Stimulated activated effector memory CD8-positive, alpha-beta T cell treated with anti-CD3 and anti-CD28 coated beads, Interleukin-12 subunit alpha, Interleukin-12 subunit beta, amount 100 ng/mL, for 72 hours (primary cell): ENCODE measurements at places on chromosomes 12 and 14.
A peak's percentile ranks its signal among the peaks of the same experiment; 100 is the strongest.

DNA sequence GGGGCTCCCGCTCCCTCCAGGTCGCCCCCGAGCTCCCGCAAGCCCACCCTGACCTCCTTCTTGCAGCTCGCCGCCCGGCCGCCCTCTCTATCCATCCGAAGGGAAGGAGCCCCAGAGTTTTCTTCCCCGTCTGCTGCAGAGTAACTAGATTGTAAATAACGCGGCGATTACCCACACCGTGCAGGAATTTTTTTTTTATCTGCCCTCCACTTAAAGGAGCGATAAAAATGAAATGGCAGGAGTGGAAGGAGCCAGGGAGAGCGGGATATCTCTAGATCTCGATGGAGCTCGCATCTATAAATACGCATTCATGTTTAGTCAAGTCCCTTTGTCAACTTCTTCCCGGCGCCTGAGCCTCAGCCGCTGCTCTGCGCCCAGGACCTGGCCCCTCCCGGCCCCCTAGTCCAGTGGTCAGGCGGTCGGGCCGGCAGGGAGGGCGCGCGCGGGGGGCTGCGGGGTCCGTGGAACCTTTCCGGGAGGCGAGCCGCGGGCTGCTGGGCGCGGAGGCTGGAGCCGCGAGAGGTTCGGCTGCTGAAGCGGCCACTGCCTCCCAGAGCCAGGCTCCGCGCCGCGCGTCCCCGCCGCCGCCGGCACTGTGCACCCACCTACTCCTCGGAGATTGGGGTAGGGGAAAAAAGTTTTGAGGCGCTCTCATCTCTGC is 386.0 kb downstream of the BCAT1 start:
- DNase-seq = peak; percentile 54

GRCh38 chr12:93831374-93831773 is 154.2 kb downstream of the CRADD start:
- DNase-seq = no peak

DNA sequence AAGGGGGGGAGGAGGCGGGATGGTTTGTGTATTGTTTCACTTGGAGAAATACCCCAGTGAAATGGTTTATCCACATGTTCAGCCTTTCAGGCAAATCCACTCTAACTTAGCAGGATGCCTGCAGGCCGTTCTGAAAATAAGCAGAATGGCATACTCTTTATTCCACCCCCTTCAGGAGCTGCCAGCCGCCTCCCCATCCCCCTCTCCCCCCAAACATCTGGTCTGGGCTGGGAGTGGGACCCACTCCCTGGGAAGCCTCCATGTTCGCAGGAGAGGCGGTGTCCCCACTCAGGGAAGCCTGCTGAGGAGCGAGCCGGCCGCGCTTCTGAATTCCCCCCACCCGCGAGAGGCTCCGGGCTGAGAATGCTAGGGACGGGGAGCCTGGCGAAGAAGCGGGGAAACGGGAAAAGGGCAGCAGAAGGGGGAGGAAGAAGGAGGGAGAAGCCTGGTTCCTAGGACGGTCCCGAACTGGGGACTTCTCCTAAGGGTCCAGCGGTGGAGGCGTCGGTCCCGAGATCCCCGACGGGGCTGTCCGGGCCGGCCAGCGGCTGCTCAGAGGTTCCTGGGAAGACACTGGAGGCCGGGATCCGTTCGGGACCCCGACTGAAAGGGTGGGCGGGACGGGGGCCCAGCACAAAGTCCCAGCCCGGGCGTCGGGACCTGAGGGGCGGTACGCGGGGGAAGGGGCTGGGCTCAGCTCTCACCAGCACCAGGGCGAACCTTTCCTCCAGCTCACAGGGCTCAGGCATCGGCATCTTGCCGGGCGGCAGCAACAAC is 666 bp downstream of the FMNL3 start:
- DNase-seq = no peak

GRCh38 chr14:59069163-59069854 is 119.2 kb upstream of the DAAM1 start:
- no peak for DNase-seq

DNA sequence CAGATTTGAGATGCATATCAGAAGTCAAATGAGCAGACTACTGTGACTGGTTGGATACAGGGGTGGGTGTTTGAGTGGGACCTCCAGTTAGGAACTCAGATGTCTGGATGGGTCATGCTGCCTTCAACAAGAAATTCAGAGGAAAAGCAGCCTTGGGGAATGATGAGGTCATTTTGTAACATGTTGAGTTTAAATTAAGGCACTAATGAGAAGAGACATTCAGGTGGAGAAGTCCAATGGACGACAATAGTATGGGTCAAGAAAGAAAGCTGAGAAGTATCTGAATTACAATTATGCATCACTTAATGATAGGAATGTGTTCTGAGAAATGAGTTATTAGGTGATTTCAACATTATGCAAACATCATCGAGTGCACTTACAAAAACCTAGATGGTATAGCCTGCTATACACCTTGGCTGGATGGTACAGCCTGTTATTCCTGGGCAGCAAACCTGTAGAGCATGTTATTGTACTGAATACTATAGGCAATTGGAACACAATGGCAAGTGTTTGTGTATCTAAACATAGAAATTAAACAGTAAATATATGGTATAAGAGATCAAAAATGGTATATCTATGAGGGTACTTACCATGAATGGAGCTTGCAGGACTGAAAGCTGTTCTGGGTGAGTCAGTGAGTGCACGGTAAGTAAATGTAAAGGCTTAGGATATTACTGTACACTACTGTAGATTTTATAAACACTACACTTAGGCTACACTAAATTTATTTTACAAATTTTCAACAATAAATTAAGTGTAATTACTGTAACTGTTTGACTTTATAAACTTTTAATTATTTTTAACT is 414.7 kb downstream of the RAD51B start:
- no peak for DNase-seq

DNA sequence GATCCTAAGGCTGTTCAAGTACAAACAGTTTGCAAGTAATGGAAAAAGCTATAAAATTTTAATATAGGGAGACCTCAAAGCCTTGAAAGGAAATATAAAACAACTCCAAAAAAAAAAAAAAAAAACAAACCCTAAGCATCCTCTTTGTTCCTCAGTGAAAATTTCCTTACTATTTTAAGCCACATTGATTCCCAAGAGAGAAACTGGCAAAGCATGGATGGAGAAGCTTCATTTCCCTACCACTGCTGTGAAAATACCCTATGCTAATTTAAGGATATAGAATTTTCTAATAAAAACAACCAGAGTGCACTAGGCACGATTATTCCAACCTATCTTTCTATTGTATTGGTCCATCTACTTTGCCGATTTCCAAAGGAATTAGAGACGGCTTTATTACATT is 283.1 kb downstream of the CACNA1C start:
- DNase-seq = no peak

GRCh38 chr14:105793836-105794235 is 267.5 kb downstream of the TMEM121 start:
- no peak for DNase-seq

DNA sequence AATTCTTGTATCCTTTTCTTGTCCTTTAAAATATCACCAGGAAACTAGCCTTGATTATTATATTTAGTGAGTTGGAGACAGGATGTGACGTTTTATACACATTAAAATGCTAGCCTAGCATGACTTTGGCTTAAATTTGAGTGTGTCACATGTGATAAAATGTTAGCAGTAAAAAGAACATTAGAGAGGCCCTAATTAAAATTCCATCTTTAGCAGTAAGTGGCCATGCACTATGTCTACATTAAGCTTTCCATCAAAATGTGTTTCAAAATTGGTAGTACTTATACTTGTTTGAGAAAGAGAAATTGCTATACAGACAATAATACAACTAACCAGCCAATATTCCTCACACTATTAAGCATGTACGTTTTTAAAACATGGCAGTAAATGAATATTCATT is 29.9 kb upstream of the MGAT4C start:
- DNase-seq = no peak

DNA sequence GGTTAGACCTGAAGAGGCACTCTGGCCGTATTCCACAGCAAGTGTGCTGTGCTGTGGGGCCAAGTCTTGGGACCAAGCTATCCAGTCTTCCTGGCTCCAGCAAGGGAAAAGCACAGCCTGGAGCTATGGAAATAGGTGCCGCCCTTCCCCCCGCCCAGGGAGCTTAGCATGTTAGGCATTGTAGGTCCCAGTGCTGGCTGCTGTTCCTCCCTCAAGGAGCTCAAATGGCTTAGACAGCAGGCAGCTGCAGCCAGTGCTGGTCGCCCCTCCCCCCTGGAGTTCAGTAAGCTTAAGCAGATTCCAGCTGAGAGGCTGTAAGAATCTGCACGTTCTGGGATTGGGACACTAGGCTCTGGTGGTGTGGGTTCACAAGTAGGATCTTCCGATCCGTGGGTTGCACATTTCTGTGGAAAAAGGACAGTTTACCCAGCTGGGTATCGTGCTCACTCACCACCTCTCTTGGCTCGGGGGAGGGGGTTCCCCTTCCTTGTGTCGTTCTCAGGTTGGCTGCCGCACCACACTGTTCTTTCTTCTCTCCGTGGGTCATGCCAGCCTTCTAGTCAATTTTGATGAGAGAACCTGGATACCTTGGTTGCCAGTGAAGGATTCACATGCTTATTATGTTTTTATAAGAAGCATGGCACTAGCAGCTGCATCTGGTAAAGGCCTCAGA is 127.3 kb downstream of the CNTN1 start:
- no peak for DNase-seq

DNA sequence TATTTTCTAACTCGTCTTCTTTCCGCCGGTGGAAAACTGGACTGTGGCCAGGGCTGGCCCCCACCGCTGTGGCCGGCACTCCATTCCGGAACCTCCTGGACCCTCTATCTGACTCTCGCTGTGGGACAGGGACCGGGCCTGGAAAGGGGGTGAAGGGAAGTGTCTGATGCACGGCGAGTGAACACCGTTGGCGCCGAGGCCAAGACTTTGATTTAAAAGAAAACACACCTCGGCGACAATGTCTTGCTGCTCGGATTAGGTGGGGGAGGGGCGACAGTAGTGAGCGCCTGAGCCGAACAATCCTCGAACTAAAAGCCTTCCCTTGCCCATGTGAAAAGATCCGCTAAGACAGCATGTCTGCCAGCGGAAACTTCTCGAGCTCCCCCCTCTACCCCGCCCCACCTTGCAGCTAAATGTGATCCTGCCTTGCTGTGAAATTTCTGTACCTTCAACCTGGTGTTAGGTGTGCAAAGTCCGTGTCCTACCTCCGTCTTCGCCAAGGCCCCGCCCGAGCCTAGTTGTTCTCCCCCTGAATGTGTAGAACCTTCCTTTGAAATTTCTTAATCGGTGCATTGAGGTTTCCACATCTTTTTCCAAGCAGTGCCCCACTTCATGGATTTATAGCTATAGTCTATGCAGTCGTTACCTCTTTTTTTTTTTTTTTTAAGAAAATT is 862 bp upstream of the HOTAIR start:
- no peak for DNase-seq

DNA sequence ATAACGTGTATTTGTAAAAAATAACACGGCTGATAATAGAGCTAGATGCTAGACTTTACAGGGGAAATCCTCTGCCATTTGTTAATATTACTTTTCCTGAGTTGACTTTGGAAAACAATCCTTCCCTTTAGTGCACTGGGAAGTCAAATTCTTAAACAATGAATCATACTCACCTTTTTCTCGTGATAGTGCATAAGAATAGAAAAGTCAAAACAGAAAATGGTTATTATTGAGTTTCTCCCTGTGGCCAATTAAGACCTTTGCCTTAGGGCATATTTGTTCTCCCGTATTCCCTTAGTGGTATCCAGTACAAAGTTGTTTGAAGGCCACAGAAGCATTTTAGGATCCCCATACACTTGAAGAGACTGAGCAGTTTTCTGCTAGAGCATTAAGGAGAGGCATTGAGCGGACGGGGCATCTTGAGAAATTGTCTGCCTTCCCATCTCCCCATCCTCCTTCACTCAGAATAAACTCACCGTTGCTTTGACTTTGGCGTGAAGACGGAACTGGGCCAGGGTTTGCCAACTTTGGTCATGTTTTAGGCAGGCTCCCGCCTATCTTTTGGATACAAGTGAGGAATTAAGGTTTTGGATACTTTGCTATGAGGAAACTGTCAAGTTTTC is 171.3 kb downstream of the TMTC2 start:
- no peak for DNase-seq

DNA sequence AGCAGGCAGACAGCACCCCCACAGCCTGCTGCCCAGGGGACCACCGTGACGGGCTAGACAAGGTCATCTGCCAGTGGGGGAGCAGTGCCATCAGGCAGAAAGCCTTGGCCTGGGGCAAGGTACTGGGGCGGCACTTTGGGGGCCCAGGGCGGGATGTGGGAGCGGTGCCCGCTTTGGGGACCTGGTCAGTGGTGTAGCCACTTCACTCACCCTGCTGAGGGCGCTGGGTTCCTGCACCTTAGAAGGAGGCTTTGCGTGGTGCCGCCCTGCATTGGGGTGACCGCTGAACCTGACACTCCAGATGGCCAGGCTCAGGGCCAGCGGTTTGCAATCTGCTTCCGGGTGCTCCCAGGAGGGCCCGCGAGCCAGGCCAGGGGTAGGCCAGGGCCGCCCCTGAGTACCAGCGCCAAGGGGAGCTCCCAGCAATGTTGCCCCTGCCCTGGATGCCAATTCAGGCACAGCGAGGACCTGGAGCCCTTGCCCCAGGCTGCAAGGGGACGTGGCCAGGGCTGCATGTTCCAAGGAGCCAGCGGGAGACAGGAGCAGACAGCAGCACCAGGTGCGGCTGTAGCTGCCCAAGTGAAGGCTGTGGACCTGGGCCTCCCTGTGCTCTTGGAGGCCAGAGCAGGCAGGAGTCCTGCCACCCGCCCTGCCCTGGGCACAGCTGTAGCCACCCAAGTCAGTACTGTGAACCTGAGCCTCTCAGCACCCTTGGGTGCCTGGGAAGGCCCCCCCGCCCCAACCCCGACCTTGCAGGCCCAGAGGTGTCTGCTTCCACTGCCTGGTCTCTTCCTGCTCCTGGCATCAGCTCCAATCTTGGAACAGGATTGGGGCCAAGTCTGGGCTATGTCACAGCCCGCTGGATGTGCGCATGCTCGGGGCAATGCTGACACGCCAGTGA is 550.7 kb downstream of the SLC6A15 start:
- DNase-seq = no peak

DNA sequence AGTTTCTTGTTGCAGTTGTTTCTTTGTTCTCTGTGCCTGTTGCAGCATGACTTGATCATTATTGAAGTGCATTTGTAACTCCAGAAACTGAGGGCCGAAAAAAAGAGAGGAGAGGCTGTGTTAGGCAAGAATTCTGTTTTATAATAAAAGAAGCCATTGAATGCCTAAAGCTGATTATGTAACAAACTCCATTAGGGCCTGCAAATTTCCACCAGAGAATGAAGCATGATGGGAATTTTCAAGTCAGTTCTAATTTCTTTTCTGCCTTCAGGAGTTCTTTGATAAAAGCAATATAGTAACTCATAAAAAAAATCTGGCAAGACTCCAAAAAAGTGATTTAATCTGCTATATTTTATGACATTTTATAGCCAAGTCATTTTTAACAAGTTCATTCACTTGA is 156.7 kb upstream of the RASSF8 start:
- no peak for DNase-seq
